Hindlimb muscle (tissue), 1 donor: ENCODE measurements at places on chromosomes 12 and 14.

GRCh38 chr12:6171409-6172015, 28.7 kb upstream of the CD9 start:
- DNase-seq: no peak

DNA sequence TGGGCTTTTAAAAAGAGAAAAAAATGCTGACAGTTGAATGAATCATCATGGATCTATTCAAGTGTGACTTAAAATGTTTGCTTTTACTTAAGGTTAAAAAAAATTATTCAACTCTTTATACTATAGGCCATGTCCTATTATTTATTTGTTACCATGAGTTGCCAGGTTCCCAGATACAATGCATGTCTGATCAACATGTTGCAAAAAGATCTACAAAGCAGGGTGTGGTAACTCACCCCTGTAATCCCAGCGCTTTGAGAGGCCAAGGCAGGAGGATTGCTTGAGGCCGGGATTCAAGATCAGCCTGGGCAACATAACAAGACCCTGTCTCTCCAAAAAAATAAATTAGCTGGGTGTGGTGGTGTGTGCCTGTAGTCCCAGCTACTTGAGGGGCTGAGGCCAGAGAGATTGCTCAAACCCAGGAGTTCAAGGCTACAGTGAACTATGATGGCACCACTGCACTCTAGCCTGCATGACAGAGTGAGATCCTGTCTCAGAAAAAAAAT, 460.8 kb downstream of the BCAT1 start:
- no peak for DNase-seq

DNA sequence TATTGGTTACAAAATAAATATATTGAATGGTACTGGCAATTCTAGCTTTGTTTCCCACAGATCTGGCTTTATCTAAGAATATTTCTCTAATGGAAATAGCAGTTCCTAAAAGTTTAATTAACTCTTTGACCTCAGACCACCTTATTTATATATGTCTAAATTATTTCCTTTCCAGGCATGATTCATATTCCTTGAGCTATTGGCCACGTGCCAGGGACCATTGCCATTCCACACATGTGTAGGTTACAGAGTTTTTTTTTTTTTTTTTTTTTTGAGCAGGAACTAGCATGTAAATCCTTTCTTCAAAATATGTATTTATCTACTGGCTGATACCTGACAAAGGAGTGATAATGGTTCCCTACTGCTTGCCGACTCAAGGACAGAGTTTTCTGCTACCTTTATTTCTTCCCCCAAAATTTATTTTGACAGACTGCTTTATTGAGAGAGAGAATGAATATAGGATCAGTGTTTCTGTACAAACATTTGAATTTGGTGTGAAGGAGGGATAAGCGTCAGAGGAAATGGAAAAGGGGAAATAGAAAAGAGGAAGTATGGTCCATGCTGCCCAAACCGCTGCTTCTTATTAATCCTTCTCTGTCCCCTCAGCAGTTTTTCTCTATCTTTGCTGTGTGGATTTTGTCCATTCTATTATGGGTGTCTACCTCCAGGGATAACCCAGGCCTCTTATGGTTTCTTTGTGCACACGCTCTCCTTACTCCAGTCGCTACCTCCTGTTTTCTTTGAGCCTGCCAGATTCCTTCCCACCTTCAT, 36.4 kb downstream of the PDE3A start:
- DNase-seq: no peak

DNA sequence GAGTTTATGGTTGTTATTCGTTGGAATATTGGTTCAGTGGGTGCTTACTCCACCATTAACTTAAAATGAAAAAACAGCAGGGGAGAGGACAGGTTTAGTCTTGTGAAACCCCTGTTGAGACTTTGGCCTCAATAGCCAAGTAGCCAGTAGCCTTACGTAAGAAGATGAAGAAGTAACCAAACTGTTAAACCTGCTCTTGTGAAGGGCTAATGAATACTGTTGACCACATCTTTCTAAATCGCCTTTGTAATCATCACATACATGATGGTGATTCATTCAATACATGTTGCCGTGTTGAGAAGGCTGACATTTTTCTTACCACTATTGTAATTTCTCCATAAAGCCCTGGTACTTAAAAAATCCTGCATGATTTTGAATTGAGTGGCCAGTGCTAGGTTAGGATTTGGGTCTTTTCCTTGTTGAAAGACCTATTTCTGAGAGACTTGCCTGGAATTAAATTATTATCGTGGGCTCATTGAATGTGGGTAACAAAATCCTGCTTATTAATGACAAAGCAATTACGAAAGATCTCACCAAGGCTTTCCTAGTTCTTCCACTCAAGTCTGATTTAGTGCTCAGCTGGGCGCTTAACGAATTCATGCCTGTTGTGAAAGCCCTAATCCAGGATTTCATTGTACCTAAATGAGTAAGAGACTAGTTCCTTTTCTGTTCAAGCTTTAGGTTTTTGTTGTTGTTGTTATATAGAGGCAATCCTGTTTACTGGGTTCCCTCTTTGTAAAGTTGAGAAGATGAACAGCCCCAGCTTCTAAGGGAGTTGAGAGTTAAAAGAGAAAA, 333.1 kb downstream of the FUT8 start:
- DNase-seq: no peak

DNA sequence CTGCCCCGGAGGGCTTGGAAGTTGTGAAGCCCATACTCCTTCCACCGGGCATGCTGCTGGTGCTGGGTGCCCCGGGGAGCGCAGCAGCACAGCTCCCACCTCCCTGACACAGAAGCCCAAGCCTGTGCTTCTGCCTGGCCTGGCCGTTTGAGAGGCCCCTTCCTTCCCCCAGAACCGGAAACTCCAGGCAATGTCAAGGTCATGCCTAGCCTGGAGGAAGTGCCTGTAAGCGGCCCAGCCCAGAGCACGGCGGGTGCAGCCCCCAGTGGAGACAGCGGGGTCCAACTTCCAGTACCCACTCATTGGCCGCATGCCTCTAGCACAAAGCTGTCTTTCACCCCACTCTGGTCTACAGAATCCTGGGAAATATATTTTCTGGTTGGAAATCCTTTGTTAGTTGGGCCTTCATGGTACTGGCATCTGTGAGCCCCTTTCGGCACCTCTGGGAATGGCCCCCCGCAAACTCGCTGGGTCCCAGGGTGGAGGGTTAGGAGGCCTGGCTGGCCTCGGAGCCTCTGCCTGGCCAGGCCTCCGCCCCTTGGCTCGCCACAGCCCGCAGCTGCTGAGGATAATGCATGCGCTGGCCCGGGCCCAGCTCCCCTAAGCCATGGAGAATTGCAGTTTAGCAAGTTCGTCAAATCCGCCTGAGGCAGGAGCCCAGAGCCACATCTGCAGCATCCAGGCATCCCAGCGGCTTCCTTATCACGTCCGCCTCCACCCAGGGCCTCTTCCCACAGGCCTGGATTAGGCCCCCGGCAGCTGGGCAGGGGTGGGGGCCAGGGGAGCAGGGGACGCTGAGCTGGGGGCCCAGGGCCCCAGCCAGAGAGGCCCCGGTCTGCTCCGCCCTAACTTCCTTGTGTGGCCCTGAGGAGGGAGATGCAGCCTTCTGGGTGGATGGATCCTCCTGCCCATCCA, 48.9 kb upstream of the DLK1 start:
- DNase-seq: peak; percentile 92

DNA sequence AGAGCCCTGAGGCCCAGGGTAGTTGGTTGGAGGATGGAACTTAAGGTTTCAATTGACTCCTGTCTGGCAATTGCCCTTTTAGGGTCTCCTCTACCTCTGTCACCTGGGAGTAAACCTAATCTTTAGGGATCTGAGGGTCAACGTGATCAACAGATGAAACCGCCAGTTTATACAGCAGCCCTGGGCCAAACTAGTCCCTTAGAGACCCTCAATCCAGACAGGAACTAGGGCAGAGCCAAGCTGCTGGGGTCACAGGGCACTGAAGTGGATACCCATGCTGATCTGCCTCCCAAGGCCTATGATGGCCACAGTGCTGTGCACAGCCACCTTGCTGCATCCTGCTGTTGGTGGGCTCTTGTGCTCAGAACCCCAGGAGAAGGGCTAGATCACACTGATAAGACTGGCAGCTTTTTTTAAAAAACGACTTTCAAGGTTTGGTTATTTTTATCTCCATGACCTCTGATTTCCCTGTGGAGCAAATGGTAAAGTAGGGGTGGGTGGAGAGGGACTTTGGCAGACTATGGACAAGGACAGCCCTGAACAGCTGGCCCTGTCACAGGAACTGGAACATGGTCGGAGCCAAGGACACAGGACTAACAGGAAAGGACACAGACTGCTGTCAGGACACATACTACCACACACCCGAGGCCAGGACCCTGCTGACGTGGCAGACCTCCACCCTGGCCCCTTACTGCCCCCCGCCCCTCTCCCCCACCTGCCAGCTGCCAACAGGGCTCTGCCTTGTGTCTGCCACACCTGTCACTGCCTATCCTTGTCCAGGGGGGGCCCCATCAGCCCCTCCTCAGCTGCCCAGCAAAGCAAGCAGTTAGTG, 474 bp downstream of the FITM1 start:
- peak; percentile 52 for DNase-seq

DNA sequence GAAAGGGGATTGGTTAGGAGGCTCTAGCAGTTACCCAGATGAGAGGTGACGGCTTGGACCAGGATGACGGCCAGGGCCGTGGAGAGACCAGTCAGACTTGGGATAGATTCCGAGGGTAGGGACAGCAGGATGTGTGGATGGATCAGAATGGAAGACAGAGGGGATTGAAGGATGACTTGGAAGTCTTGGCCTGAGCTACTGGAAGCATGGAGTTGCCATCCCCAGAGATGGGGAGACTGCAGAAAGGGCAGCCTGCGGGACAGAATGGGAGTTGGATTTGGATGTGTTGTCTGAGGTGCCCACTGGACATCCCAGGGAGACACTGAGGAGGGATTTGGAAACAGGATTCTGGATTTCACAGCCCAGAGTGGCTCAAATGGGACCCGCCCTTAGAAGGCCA, 102.3 kb downstream of the CALM1 start:
- no peak for DNase-seq

DNA sequence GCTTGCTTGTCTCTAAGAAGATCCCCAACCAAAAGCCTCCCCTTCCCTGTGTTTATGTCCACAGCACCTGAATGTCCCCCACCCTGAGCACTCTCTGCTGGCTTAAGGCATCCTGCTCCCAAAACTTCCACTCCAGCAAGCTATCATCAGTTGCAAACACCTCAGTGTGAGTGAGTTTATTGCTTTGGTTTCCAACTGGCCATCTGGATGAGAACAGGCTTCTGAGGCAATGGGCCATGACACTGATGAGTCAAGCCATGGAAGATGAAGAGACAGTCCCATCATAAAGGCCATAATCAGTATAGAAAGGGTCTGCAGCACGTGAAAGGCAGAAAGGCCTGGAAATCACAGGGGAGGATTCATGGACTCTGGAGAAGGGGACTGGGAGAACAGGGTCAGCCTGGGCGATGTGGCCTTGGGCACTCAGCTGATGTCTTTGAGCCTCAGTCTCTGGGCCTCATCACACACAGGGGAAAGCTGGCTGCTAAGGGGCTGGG, 12.8 kb downstream of the CMKLR1 start:
- no peak for DNase-seq

DNA sequence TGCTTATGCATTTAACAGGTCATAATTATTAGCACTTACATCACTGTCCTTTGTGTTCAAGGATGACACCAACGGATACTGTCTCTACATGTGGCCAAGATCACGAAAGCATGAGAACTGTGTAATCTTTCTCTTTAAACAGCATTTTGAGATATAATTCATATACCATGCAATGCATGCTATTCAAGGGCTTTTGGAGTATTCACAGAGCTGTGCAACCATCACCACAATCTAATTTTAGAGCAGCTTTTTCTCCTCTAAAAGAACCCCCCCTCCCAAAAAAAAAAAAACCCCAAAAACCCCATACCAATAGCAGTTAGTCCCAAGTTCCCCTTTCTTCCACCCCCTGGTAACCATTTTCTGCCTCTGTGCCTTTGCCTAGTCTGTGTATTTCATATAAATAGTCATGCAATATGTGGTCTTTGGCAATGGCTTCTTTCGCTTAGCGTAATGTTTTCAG, 60.6 kb downstream of the SPRING1 start:
- DNase-seq: no peak

GRCh38 chr12:46443594-46444263, 71.2 kb upstream of the SLC38A2 start:
- DNase-seq: no peak

DNA sequence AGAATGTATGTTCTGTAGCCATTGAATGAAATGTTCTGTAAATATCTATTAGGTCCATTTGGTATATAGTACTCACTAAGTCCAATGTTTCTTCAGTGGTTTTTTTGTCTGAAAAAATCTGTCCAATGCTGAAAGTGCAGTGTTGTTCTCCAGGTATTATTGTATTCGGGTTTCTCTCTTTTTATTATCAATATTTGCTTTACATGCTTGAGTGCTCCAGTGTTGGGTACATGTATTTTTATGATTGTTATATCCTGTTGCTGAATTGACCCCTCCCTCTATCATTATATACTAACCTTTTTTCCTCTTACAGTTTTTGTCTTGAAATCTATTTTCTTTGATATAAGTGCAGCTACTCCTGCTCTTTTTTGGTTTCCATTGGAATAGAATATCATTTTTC, 382.2 kb downstream of the CCER1 start:
- no peak for DNase-seq
